ENCODE measurements at places on chromosomes 16 and 17.

- DNase-seq = no peak
Measured at GRCh38 chr17:2986925-2987324, 76.5 kb downstream of the OR1D5 start.

DNA sequence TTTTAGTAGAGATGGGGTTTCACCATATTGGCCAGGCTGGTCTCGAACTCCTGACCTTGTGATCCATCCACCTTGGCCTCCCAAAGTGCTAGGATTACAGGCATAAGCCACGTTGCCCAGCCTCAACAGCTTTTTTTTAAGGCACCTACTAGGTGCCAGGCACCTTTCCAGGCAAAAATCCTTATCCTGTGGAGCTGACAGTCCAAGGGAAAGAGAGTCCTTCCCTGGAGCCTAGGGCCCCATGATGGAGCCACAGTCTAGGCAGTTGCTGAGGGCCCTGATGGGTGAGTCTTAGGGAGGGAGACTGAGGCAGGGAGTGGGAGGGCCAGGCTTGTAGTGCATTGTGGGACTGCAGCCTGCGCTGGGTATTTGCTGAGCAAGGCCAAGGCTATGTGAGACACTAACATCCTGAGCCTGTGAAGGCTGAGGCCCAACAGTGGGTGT is 79.6 kb upstream of the TOB1 start:
- no peak for DNase-seq

GRCh38 chr17:50790618-50791017 is 23.3 kb upstream of the ANKRD40CL start:
- no peak for DNase-seq

GRCh38 chr16:87834668-87835473 is 34.4 kb downstream of the SLC7A5 start:
- DNase-seq = no peak

DNA sequence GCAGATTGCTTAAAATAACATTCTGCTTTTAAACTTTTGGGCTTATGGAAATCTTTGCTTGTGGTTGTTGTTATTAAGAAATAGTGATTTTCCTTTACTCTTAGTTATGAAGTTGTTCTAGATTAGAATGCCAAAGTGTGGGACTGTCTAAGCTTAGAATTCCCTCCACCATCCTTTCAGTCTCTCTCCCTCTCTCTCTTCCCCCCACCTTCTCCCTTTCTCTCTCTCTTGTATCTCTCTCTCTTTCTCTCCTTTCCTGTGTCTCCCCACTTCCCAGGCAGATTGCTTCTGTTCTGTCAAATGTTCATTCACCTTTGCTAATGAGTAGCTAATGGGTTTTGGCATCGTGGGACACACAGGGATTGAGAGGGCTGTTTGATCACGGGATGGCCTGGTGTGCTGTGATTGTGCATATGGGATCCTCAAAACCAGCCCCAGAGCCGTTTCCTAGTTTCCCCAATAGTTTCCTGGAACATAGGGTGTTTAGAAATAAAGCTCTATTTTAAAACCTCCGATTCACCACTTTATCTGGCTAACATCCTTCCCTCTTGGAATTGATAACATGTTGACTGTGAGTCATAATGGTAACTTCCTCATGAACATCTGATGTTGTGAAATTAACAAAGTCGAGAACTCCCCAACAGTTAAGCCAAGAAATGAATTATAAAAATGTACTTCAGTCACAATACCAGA is 502.6 kb downstream of the TMEM114 start:
- no peak for DNase-seq

DNA sequence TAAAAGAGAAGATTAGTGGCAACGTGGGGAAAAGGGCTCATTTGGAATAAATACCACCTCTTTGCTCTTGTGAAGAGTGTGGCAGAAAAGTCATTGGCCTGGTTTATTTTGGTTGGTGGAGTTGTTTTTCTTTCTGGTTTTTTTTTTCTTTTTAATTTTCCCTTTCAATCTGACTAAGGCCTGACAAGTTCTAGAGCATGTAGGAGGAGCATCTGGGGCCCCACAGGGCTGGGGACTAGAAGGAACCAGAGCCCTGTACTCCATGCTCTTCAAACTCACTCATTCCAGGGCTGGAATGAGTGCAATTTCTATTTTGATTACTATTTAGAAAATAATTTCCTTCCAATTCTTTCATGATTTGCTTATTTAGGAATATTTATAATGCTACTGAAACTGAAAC is 13.3 kb downstream of the IRX5 start:
- no peak for DNase-seq

DNA sequence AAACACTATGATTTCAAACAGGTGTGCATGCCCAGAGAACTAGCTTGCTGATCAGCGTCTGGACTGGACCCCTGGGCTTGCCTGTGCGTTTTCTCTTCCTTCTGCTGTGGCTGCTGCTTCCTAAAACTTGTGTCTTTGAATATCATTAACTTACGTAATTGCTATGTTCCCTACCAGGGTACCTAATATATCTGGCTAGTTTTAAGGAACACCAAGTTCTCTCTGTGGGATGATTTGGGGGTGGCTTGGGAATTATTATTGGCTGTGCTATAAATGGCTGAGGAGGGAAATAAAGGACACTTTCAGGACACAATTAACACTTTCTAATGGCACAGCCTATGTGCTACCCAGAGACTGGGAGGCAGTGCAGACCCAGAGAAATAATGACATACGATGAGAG is 606.0 kb upstream of the RBFOX1 start:
- no peak for DNase-seq

DNA sequence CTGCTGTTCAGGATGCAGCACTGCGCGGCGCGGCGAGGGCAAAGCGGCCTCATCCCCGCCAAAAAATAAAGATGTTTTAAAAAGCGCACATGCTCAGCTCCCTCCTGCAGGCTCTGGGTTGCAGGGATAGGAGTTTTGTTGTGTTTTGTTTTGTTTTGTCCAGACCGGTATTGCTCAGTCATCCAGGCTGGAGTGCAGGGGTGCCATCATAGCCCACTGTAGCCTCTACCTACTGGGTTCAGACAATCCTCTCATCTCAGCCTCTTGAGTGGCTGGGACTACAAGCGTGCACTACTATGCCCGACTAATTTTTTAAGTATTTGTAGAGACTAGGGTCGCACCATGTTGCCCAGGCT is 636 bp downstream of the WWOX start:
- DNase-seq = no peak

GRCh38 chr17:44935116-44935515 is 12.5 kb downstream of the KIF18B start:
- DNase-seq = no peak

GRCh38 chr16:24729951-24730815 is 732 bp downstream of the TNRC6A start:
- DNase-seq = no peak

- no peak for DNase-seq
Measured at GRCh38 chr17:57480438-57481196, 224.3 kb downstream of the MSI2 start.

DNA sequence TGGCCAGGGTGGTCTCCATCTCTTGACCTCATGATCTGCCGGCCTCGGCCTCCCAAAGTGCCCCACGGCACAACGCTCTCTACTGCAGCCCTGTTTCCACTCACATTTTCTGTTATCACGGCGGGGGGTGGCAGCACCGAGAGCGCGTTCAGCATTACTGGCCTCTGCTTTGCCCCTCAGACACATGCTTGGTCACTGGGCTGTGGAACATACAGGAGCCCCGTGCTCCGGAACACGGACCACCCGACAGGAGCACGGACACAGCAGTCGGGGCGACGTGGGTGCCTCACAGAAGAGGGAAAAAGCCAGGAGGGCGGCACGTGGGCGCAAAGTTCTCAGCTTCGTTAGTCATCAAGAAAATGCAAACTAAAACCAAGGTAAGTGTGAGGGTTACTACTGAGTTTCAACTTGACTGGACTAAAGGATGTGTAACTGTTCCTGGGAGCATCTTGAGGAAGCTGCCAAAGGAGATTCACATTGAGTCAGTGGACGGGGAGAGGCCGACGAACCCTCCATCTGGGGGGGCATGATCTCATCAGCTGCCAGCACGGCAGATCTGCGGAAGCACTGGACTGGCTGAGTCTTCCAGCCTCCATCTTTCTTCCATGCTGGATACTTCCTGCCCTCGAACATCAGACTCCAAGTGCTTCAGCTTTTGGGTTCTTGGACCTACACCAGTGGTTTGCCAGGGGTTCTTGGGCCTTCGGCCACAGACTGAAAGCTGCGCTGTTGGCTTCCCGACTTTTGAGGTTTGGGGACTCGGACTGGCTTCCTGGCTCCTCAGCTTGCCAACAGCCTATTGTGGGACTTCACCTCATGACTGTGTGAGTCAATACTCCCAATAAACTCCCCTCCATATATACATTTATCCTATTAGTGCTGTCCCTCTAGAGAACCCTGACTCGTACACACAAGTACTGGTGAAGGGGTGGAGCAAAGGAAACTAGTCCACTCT is 106.8 kb downstream of the ZNF778 start:
- peak; percentile 72 for DNase-seq

DNA sequence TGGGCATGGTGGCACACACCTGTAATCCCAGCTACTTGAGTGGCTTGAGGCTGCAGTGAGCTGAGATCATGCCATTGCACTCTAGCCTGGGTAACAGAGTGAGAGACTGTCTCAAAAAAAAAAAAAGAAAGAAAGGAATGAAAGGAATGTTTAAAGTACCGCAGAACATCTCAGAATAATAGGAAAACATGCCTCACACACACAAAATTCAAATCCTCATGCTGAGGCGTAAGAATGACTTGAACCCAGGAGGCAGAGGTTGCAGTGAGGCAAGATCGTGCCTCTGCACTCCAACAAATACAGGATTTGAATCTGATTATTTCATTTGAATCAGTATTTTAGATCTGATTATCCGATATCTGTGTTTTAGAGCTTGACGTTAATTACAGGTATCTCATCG is 21.3 kb upstream of the GAA start:
- DNase-seq = no peak

DNA sequence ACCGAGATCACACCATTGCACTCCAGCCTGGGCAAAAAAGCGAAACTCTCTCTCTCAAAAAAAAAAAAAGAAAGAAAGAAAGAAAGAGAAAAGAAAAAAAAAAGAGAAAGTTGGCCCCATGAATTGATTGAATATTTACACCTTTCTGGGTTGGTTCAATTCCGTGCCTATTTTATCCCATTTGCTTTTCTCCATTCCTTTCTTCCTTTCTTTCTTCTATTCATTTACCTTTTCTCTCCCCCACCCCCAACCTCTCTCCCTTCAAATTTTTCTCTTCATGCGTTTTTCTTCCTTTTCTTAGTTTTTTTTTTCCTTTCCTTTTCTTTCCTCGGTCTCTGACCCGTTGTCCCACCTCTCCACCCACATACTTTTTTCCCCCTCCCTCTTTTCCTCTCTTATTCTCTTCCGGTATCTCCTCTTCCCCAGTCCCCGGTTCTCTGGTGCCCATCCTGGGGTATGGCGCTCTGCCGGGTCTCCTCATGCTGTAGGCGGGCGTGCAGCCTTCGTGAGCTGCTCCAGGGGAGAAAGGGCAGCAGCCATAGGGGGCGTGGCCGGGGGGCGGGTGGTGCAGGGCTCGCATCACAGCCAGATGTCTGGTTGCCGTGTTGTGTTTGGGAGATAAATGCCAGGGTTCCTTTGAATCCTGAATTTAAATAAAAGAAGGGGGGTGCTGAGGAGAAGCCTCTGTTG is 5.3 kb upstream of the COL1A1 start:
- no peak for DNase-seq

- no peak for DNase-seq
Measured at GRCh38 chr17:58205936-58206335, 13.1 kb downstream of the MKS1 start.

DNA sequence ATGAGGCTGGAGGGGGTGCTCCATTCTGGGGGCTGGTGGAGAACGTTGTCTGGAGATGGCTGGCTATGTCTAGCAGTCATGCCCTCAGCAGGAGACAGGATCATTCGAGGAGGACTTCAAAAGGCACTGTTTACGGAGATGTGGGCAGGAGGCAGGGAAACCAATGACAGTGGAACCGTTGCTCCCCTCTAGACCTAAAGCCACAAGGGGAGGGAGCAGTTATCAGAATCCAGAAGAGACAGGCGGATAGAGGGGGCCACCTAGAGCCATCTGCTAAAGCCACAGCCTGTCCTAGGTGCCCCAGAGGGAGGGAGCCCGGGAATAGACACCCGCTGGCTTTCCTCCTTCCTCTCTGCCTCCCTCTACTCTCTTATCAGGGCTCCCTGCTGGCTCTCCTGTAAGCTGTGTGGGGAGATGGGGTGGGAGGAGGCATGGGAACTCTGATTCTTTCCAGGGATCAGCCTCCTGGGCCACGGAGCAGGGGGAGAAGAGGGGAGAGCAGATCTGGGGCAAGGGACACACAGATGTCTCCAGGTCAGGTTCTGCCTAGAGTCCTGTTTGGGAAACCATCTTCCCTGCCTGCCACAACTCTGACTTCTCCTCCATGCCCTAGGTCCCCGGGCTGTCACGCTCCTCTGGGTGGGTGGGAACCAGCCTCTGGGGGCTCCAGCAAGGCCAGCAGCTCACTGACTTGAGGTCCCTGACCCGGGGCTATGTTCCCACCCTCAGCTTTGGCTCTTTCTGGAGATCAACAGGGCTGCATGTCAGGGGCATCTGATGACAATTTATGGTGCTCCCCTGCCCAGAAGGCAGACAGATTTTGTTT is 42.3 kb downstream of the IRX3 start:
- no peak for DNase-seq

- DNase-seq = no peak
Measured at GRCh38 chr17:81493198-81494038, 19.2 kb downstream of the ACTG1 start.

DNA sequence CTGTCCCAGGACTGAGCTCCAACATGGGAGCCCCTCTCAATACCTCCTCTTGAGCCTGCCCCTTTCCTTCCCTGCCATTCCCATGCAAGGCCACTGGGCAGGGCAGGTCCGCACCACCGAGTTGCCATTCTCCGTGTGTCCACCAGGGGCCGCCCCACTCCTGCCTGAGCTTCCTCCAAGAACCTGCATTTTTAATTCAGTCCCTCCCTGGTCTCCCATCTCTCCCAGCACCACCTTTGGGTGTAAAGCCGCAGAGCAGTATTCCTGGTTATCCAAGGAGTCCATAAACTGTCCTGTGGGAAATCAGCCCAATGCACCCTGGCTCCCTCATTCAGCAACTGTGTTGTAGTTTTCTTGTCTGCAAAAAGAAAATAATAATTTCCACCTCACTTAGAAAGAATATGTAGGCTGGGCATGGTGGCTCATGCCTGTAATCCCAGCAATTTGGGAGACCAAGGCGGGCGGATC is 15.9 kb upstream of the ANKRD40CL start:
- DNase-seq = peak; percentile 66

- no peak for DNase-seq
Measured at GRCh38 chr17:61416211-61416539, 16.5 kb downstream of the TBX2 start.

DNA sequence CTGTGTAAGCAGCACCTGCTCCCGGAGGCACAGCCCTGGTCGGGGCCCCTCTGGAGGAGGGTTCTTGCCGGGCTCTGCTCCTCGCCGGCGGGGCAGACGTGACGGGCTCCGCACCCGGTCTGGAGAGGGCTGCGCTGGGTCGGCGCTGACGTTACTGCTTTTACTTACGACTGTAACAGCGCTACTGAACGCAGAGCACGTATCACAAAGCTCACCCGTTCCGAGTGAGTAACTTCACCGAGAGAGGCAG is 1.3 kb upstream of the RAB40C start:
- peak; percentile 55 for DNase-seq

All from stimulated activated CD4-positive, alpha-beta T cell treated with anti-CD3 and anti-CD28 coated beads, TNF-alpha, amount 100 ng/mL, for 48 hours (primary cell).